ENCODE measurements at places on chromosomes 1 and 21. TPM values are rescaled to one million over a fixed set of nuclear protein-coding genes. Genes with fewer than 3 reads are reported as not detected.

DNA sequence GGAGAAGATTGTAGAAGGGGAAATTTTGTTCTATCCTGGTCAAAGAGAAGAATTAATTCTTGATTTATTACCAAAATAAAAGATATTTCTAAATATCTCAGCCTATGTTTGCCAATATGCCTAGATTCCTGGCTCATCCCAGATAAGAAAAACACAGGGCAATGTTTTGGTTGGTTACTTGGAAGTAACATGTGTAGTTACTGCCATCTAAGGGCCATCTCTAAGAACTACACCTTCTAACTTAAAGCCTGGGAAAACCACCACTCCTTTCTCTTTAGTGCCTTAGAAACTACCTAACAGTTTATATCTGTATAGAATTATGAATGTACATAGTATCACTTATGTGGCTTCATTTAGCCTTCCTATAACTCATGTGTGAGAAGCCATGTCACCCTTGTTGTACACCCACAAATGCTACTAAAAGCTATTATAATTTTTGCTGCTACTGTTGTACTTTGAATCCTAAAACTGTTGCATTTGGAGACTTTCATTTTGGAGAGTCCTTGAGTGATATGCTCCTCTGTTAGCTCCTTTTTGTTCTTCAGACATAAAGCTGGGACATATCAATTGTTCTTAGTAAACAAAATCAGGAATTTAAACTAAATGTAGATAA lies 4.5 kb downstream of the AIM2 start:
- no peak for DNase-seq

- DNase-seq, result no peak
Observed at GRCh38 chr1:73930293-73930692, 267.7 kb downstream of the LRRIQ3 start.

DNA sequence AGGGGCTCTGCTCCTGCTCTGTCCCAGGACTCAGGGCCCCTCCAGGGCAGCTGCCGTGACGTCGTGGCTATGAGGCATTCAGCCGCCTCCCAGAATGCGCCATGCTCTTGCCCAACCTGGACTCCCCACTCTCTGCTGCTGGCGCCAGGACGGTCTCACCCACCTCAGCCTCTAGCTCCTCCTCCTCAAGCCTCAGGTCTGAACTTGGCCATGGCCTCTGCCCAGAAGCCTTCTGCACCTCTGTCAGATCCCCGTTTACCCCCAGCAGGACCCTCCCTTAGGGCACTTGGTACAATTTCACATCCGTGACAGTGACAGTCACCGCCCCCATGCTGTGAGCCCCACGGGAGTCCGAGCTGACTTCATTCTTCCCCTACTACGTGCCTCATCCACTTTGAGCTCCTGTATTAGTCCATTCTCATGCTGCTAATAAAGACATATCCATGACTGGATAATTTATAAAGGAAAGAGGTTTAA lies 4.9 kb downstream of the CSTB start:
- DNase-seq, result no peak

DNA sequence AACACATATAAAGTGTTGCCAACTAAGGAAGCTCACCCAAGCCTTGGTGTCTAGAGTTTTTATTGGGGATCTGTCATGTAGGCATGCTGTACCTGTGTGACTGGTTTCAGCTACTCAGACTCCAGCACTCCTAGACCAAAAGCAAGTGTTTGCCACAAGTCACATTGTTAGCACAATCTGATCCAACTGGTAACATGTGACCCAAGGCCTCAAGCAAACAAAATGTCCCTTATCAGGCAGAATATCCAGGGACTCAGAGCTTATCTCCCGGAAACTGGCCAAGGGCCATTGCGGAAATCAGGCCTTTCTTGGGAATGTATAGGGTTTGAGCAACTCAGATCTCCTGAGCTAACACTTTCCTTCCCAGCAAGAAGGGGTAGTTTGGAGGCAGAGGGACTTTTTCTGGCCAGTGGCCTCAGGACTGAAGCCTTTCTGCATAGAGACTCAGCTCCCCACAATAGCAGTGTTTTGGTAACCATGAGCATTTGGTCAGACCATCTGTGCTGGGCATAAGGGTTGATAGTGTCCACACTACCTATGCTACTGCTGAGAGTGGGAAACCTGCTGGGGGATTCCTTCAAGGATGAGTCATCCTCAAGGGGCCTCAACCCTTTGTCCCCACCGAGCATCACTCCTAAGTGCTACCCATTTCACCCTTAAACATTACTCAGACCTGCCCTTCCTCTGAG lies 29.6 kb downstream of the NHLH2 start:
- DNase-seq, result no peak

DNA sequence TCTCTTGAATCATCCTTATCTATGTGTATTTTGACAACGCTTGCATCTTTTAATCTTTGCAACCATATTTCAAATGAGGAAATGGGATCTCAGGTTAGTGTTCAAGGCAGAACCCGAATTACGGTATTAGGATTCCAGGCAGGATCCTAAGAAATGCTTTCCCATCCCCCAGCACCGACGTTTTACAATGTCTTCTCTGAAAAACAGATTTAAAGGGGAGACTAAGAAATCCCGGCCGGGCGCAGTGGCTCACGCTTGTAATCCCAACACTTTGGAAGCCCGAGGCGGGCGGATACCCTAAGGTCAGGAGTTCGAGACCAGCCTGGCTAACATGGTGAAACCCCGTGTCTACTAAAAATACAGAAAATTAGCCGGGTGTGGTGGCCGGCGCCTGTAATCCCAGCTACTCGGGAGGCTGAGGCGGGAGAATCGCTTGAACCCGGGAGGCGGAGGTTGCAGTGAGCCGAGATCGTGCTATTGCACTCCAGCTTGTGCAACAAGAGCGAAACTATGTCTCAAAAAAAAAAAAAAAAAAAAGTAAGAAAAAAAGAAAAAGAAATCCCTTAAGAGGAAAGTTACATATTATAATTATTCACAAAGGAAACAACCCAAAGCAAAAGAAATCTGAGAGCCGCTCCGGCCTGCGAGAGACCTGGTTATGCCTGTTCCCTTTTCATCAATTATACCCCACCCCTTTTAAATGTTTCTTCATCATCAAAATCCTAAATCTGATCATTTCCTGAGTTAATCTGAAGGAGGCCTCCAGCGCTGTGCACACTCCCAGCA lies 801 bp upstream of the GORAB start:
- DNase-seq, result no peak

GRCh38 chr1:8423269-8423691 lies 105.4 kb downstream of the SLC45A1 start:
- DNase-seq, result no peak

DNA sequence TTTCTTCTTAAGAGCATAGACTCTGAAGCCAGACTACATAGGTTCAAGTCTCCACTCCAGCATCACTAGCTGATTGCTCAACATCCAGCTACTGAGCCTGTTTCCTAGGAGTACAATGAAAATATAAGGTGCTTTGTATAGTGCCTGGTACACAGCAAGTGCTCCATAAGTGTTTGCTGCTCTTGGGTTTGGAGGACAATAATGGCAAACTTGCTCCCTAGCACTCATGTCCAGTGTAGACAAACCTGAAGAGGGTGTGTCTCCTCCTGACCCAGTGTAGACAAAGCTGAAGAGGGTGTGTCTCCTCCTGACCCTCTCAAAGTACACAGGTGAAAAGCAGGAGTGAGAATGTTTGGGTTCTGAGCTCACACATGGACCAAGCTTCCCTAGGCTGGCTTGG lies 10.5 kb upstream of the ECE1 start:
- DNase-seq, result no peak

GRCh38 chr1:227770812-227771211 lies 35.6 kb downstream of the SNAP47 start:
- no peak for DNase-seq

GRCh38 chr1:18279351-18280074 lies 171.9 kb downstream of the IGSF21 start:
- DNase-seq, result no peak

GRCh38 chr1:90134175-90134955 lies 139.5 kb downstream of the ZNF326 start:
- DNase-seq, result no peak

DNA sequence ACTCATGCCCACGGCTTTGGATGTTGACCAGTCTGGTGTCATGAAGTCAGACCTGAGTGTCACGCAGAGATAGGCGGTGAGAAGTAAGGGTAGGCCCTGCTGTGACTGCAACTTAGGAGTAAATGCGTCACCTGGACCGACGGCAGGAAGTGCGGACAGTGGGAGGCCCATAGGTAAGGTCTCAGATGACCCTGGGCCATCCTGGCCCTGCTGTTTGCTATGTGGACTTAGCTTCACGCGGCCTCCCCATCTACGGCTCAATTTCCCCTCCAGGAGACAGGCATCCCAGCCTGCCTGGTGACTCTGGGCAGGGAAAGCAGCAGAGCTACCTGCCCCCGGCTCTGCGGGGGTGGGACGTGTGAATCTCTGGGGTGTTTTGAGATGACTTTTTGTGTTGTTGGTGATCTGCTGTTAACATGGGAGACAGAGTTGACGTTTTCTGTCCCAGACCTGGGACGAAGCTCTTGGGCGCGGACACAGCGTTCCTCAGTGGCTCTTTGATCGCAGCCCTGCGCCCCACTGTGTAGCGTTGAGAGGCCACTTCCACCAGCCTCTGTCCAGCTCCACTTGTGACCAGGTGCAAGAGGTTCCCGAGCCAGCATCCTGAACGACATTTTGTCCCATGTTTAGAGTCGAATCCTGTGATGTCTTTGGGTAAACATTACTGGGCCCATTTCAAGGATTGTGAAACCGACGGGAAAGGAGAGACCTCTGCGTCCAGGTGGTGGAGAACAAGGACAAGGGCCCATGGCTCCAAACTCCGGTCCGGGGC lies 39.9 kb downstream of the CRYAA start:
- DNase-seq, result peak; percentile 31

DNA sequence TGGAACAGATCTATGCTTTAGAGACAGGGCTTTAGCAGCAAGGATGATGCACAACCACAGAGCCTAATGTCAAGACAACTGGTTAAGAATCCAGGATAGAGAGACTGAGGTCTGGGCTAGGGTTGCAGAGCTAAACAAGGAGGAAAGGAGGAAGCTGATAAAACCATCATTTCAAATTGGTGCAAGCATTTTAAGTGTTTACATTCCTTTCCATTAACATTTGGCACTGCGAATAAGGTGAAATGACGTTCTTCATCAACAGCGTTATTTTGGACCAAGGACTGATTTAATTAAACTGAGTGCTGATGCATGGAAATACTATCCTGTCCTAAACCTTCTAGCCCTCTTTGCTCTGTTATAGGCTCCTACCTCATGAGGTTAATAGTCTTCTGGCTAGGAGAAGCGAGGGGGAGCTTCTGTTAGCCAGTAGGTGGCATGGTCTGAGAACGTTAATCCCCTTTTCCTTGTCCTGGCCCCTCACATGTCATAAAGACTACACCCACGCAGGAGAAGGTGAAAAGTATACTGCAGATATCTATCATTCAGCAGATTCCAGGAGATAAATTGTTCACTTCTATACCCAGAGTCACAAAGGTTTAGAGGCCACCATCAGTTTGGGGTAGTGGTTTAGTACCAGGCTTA lies 7.6 kb upstream of the C1orf21 start:
- DNase-seq, result peak; percentile 42

DNA sequence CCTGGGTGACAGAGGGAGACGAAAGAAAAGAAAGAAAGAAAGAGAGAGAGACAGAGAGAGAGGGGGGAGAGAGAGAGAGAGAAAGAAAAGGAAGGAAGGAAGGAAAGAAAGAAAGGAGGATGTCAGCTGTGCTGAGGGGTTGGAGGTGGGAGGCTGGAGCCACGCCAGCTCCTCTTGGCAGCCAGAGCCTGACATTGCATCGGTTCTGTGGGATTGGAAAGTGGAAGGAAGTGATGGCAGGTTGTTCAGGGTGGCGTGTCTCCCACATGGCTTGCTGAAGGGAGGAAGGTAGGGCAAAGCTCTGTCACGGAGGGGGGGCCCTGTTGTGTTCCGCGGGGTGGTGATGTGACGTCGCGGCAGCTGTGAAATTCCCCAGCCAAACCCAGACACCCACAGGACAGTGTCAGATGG lies 30.7 kb downstream of the EIF2D start:
- DNase-seq, result no peak

DNA sequence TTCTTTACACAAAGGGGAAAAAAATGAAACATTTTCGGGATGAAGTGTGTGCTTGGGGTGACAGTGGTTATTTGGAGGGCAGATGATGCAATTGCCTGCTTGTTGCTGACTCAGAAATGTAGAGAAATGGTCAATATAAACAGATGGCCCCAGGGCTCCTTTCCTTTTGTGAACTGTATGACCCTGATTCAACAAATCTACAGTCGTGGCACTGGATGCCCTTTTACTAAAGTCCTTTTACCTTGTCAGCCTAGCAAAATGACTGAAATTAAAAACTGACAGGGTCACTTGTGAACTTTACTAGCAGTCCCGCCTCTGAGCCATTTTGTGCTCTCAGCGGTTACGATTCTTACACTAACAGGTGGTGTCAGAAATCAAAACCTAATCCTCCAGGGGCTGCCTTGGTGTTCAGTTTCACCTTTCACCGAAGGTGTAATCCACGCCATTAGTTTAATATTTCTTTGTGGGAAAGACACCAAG lies 49.8 kb downstream of the GREM2 start:
- no peak for DNase-seq

- no peak for DNase-seq
Observed at GRCh38 chr1:4658643-4659628, 4.5 kb downstream of the AJAP1 start.

DNA sequence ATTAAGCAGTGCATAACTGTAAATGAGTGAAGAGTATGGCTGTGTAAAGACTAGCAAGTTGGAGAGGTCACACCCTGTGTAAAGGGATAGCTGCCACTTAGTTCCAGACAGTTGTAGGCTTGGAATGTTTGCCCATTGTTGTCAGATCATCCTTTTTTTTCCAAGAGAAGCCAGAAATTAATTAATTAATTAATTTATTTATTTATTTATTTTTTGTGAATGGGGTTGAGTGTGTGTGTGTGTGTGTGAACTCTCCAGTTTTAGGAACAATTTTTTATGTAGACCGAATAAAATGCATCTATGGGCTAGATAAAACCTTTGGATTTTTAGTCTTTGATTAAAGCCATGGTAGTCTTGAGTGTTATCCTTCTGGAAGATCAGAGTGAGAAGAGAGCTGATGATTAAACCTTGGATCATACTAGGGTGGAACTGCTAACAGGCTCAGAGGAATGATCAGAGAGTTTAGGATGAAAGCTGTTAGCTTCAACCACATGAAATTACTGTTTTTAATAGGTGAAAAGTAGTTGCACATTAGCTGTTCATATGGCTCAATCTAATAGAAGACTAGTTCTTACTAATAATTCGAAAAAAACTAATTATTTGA lies 58.4 kb downstream of the OSBPL9 start:
- no peak for DNase-seq

CHI3L2 gene
- not detected for total RNA-seq

RAB25 gene
- total RNA-seq, result 42.8 TPM

GPR25 gene
- not detected for total RNA-seq

FBXO42 gene
- total RNA-seq, result 17.4 TPM

All from H9 (cell line).